ENCODE measurements at places on chromosomes 5 and 9. TPM values are rescaled to one million over a fixed set of nuclear protein-coding genes. Genes with fewer than 3 reads are reported as not detected.

CNTFR gene
- 2.1 TPM for total RNA-seq

C1QTNF2 gene
- total RNA-seq = 3.0 TPM

PCDHA13 gene
- 4.1 TPM for total RNA-seq

ABLIM3 gene
- total RNA-seq = 7.3 TPM

- DNase-seq = no peak
Measured at GRCh38 chr9:113481176-113481787, 17.8 kb downstream of the RGS3 start.

DNA sequence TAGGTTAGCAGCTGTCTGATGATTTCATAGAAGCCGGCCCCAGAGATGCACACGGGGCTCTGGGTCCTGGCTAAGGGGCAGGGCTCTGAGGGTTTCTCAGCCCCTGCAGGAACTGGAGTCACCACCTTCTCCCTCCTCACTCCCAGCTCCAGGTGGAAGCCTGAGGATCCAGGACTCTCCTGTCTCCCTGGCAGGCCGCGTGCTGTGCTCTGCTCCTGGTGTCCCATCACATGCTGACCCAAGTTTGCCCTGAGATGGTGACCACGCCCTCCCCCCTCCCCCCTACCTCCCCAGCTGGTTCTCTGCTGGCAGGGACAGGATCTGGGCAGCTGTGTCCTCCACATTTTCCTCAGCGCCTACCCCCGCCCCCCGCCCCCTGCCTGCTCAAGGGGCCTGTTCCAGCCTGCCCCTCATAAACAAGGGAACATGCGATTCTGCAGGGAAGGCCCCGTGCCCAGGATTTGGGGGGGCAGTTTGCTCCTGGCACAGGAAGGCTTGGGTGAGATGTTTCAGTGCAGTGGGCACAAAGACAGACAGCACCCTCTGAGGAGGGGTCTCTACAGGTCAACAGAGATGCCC lies 87.4 kb downstream of the PSD2 start:
- DNase-seq = peak; percentile 34

GRCh38 chr9:27829621-27830020 lies 256.3 kb upstream of the C9orf72 start:
- no peak for DNase-seq

DNA sequence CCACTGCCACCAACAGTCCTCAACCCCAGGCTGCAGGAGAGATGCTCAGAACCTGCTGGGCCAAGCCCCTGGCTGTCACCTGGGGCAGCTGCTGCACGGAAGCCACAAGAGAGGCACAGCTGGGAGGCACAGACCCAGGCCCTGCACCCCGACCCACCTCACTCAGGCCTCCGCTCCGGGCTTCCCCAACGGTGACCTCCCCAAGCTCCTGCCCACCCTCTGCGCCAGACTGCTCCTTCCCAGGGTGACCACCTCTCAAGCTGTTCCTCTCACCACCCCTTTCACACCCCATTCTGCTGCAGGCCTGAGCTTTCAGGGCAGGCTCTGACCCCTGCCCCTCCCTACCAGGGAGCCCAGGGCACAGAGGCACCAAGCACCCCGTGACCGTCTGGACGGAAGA lies 33.0 kb downstream of the VAV2 start:
- DNase-seq = no peak

All from hepatocyte (in vitro differentiated cells).